Spinal cord (tissue), 10 donors: ENCODE measurements at places on chromosomes 2 and 18.

DNA sequence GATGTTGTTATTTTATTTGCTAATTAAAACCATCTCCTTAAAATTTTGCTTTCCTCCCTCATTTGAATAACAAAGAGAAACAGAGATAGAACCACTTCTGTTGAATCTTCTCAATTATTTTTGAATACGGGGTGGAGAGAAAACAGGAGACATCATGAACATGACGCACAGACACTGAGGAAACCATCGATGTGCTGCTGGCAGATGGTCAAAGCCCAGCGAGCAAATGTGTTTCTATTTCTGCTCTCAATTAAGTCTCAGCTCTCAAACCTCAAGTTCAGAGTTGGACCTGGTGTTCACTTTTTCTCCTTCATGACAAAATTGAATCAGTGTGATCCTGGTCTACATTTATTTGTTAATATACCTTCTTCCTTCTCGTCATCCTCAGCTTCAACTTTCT, 36.1 kb upstream of the TWIST2 start:
- no peak for DNase-seq

- no peak for DNase-seq
These were observed 158.6 kb upstream of the RBMS1 start for GRCh38 chr2:160652236-160652635.

DNA sequence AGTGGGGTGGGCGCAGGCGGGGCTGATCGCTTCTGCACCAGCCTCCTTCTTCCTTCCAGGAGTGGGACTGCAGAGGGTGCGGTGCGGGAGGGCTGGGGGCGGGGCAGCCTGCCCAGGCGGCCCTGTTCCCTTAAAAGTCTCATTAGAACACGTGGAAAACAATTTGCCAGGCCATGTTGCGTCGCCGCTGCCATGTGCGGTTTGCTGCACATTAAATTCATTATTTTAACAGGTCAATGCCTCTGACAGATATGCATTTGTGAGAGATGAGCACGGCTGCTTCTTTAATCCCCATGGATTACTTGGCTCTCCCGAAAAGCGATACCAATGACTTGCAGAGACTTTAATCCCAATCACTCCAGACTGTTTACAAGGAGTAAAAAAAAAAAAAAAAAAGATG, 139.0 kb downstream of the CELF4 start:
- no peak for DNase-seq

- DNase-seq, result no peak
These were observed 76.0 kb downstream of the FAM124B start for GRCh38 chr2:224325941-224326340.

- no peak for DNase-seq
These were observed 21.0 kb downstream of the SLC20A1 start for GRCh38 chr2:112666761-112667122.

- DNase-seq, result no peak
These were observed 226.2 kb downstream of the SP3 start for GRCh38 chr2:173739006-173739405.

DNA sequence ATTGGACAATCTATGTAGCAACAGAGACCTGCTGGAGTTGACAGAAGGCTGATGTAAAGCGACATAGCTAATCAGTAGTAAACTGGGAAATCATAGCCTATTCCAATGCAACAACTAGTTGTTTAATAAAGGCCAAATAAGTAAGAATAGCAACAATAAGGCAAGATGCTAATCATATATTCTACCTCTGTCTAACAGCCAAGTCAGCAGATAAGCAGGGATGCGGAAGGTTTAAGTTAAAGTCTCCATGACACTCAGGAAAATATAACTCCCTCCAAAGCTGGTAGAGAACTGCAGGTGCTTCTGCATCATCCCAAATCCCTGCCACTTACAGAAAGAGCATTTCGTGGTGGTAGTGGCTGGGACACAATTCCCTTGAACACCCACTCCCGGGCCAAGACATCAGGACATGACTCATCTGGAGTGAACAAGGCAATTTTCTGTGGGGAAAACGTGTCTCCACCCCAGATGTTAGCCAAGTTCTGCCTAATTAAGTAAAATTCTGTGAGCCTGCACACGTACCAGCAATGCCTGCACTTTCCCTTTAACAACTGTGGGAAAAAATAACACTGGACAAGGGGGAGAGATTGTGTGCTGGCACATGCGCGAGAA, 413.6 kb upstream of the ID2 start:
- DNase-seq, result no peak

- no peak for DNase-seq
These were observed 66.5 kb upstream of the ACKR3 start for GRCh38 chr2:236503100-236503499.

DNA sequence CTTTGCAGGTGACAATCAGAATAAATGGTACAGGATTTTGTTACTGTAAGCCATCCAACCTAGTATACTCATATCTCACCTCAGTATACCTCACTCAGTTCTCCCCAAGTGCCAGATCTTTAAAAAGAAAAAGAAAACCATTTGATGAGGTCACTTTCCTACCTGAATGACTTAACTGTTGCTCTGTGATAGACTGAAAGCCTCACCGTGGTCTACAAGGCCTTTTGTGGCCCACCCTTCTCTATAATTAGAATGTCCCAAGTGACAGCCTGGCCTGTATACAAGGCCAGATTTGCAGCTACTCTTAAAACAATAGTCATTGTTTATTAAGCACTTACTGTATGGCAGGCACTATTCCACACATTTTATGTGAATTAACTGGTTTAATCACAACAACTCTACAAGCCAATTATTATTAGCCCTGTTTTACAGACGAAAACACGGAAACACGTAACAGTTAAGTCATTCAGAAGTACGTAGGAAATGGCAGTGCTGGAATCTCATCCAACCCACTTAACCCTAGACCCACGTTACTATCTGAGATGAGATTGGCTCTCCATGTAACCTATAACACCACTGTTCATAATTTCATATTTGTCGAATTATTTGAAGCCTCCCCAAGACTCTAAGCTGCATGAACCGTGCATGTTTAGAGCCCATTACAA, 28.3 kb downstream of the PKP4 start:
- DNase-seq, result no peak

- DNase-seq, result no peak
These were observed 65.1 kb upstream of the AFF3 start for GRCh38 chr2:100207411-100207885.
